ENCODE measurements at places on chromosomes 1 and 21. TPM values are rescaled to one million over a fixed set of nuclear protein-coding genes. Genes with fewer than 3 reads are reported as not detected.

DNA sequence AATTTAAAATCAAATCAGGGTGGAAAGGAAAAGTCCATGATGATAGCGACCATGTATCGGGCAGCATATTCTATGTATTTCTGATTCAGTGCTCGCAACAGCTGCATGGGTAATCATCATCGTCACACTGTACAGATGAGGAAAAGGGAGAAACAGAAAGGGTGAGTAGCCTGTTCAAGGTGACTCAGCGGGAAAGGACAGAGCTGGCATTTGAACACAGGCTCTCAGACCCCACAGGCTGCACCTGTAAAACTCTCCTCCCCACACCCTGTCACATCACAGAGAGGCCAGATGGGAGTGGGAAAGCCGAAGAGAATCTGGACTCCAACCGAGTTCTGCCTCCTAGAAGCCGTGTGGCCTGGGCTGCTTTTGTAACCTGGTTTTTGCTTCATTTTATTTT lies 14.0 kb downstream of the RUNX1 start:
- DNase-seq = peak; percentile 37
- H3K4me3 ChIP-seq = no peak overlapping the region
- no peaks in the 10 kb centered on the region for H3K36me3 ChIP-seq

DNA sequence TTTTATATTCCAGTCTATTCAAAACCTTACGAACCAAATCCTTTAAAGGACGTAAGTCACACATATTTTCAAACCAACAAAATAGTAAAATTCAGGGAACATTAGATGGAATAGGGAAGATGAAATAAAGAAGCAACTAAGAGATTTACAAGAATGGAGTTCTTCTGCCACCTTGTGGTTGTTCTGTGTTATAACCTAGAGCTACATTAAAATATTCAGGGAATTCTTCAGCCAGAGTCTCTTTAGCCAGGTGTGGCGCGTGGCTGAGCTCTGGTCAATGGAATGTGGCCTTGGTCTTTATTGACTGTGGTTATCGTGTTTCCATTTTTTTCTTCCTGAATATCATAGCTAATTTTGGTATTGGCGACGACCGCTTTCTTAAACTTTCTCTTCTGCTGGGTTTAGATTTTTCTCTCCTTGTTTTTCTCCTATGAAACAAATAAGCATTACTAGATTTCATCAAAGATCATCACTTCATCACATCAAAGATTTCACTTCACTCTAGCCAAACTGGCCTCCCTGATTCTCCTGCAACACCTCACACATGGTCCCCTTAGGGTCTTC lies 221.3 kb downstream of the MRPL39 start:
- H3K4me3 ChIP-seq = no peak overlapping the region
- H3K36me3 ChIP-seq = no peaks in the 10 kb centered on the region
- no peak for DNase-seq

- no peaks in the 10 kb centered on the region for H3K36me3 ChIP-seq
- H3K4me1 ChIP-seq = peaks cover 20% of the 10 kb centered on the region
- H3K27ac ChIP-seq = no peak overlapping the region
- DNase-seq = peak; percentile 72
- H3K27me3 ChIP-seq = peaks cover 59% of the 10 kb centered on the region
- no peak overlapping the region for H3K4me3 ChIP-seq
These were observed 160.2 kb upstream of the COA6 start for GRCh38 chr1:234212764-234213657.

Gene AUNIP
- total RNA-seq = not detected
